Pulmonary artery endothelial cell (primary cell): ENCODE measurements at places on chromosomes 2 and 18. TPM values are rescaled to one million over a fixed set of nuclear protein-coding genes. Genes with fewer than 3 reads are reported as not detected.

The FBLN7 gene
- total RNA-seq = 2.0 and 4.0 TPM in 2 replicates

The GPR35 gene
- 0.13 and 0.21 TPM in 2 replicates for total RNA-seq

The NAT8 gene
- not detected in 2 replicates for total RNA-seq

The SERPINB7 gene
- total RNA-seq = not detected in 2 replicates

The CD8B2 gene
- not detected in 2 replicates for total RNA-seq

The PLB1 gene
- total RNA-seq = 0.46 and 0.81 TPM in 2 replicates

The LYPD6B gene
- total RNA-seq = not detected in 2 replicates
